ENCODE measurements at places on chromosomes 2 and 18.

GRCh38 chr18:58263055-58263957 lies 219.3 kb downstream of the NEDD4L start:
- DNase-seq: no peak

GRCh38 chr2:19123556-19123955 lies 234.9 kb downstream of the OSR1 start:
- no peak for DNase-seq

- DNase-seq: no peak
Observed at GRCh38 chr2:61937886-61938285, 32.4 kb downstream of the COMMD1 start.

- no peak for DNase-seq
Observed at GRCh38 chr18:49400398-49401072, 59.9 kb downstream of the DYM start.

DNA sequence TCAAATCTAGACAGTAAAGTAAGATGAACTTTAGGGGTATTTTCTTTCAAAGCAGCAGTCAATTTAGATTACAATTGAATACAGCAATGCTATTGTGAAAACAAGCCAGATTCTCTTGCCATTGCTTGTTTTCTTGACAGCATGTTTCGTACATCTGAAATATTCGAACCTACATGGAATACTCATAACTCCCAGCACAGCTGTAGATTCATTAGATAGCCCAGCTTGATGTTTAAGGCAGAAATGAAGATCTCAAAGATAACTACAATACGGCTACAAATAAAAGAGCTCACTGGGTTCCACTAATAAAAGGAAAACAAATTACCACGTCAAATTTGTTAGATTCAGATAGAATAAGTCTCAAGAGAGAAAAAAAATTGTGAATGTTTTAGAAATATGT lies 208.8 kb downstream of the WDPCP start:
- DNase-seq: no peak

GRCh38 chr2:172462849-172463381 lies 35.5 kb downstream of the ITGA6 start:
- DNase-seq: no peak

- DNase-seq: no peak
Observed at GRCh38 chr2:188668017-188668680, 306.0 kb upstream of the COL3A1 start.

- DNase-seq: peak; percentile 54
Observed at GRCh38 chr2:226702376-226702775, 97.2 kb downstream of the IRS1 start.

DNA sequence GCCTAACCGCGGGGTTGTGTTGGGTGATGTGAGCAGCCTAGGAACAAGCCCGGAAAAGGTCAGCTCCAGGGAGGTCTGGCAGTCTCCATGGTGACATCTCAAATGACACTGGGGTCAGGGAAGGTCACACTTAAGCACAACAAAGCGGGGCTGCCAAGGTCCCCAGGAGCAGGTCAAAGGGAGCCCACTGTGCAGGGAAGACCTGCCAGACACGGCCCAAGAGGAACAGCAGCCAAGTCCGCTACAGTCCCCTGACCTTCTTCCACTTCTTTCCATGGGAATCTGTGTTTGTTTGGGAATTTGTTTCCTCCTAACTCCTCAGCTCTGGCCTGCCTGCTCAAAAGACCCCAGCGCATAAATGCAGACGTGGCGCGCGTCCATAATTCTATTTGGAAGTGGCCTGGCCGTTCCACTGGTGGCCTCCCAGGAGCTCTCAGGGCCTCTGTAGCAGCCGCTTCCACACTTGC lies 232.1 kb upstream of the COPS8 start:
- DNase-seq: peak; percentile 27

DNA sequence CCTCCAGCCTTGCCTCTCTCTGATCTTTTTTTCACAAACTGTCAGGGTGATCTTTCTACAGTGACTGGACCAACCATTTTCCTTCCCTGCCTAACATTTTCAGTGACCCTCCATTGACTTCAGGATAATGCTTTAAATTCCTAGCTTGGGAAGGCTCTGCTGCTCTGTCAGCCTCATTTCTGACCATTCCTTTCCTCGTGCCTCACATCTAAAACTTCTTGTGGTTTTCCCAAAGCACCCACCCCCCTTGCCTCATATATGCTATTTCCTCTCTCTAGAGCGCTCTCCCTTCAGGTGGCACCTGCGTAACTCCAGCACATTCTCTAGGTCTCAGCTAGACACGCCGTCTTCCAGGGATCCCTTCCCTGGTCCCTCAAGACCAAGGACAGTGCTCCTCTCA lies 37.2 kb downstream of the DRC1 start:
- no peak for DNase-seq

GRCh38 chr18:75293591-75293990 lies 83.0 kb downstream of the TSHZ1 start:
- no peak for DNase-seq

GRCh38 chr18:45637546-45638327 lies 22.5 kb downstream of the SLC14A2 start:
- no peak for DNase-seq

GRCh38 chr2:39734445-39734844 lies 44.6 kb downstream of the THUMPD2 start:
- DNase-seq: no peak

All from NCI-H82 (cell line).